ENCODE measurements at places on chromosomes 2 and 18. TPM values are rescaled to one million over a fixed set of nuclear protein-coding genes. Genes with fewer than 3 reads are reported as not detected.

ALK gene
- 2.1 TPM for total RNA-seq

PRKAG3 gene
- total RNA-seq: not detected

RND3 gene
- 49.7 TPM for total RNA-seq

ROCK1 gene
- 36.4 TPM for total RNA-seq

YWHAQ gene
- total RNA-seq: 503 TPM

C2orf42 gene
- total RNA-seq: 19.5 TPM

PDCL3 gene
- 35.4 TPM for total RNA-seq

AFF3 gene
- 20.9 TPM for total RNA-seq

LHCGR gene
- 0.12 TPM for total RNA-seq

SNORC gene
- 3.0 TPM for total RNA-seq

MYO5B gene
- total RNA-seq: 0.25 TPM

SULT1C2 gene
- total RNA-seq: 0.19 TPM

DSG4 gene
- not detected for total RNA-seq

ZSWIM2 gene
- total RNA-seq: not detected

DNA sequence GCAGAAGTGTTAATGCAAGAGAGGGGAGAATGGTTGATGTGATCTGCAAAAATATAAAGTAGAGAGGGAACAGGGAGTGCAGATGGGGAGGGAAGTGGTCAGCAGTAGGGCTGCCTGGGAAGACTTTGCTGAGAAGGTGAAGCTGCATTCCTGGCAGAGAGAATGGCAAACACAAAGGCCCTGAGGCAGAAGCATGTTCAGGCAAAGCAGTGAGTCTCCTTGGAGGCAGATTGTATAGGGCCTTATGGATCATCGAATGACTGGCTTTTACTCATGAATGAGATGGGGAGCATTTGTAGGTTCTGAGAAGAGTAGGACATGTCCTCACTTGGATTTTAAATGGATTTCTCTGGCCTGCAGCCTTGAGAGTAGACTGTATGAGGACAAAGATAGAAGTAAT, 9.5 kb downstream of the ITGA6 start:
- no peak for DNase-seq

GRCh38 chr2:161358838-161359237, 50.6 kb downstream of the PSMD14 start:
- DNase-seq: no peak

DNA sequence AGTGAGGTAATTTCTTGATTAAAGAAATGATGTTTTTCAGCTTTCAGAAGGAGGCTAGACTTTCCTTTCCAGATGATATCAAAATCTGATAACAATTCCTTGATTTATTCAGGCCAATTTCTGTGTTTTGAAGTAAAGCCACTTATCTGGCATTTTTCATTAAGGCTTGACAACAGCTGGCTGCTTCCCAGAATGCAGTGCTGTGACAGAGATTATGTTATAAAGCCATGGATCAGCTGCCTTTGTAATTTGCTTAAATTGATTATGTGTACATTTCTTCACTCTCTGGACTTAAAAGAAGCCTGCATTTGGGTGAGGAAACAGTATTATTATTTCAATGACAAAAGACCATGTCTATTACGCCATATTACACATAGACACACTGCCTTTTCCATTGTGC, 136.0 kb downstream of the PLCL1 start:
- no peak for DNase-seq

DNA sequence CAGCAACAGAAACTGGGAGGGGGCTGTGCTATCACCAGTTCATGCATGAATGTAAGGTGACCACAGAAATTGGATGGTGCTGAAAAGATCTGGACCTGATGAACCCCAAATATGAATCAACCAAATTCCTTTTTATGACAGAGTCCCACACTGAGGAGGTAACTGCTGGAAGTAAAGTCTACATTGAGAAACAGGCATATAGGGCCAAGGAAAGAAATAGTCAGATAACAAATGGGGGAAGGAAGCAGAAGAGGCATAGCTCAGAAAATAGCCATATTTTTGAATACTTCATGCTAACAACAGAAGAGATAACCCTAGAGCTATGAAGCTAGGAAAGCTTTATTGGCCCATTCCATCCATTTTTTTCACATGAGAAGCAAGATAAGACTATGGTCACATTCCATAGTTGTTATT, 25.8 kb downstream of the ZC3H6 start:
- no peak for DNase-seq

DNA sequence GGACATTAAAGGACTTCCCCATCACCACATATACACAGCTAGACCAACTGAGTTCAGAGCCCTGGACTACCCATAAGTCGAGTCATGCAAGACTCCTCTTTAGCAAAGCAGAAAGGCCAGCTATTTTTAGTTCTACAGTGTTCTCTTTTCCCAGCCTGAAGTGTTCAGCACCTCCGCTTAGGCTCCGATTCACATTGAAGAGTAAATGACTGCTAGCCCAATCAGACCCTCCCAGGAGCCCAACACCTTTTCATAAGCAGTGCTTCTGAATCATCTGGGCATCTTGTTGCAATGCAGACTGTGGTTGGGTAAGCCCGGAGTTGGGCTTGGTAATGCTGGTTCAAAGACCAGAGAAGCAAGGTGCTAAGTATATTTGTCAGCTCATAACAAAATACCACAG, 138.6 kb upstream of the MSH6 start:
- no peak for DNase-seq

DNA sequence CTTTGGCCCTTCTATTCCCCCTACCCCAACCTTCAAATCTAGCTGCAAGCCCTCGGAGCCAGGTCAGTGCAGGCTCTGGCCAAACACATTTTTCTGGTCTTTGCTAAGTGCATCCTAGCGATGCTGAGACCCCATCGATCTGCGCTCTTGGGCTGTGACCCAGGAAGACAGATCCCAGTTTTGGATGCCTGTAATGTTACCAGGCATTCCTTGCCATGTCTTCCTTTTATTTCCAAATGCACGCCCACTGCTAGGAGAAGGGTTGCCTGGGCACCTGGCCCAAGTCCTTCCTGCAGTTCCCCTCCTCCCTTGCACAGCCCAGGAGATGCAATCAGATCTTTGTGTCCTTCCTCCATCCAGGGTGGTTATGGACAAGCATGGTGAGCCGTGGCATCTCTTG, 124.6 kb downstream of the TPGS2 start:
- DNase-seq: no peak

DNA sequence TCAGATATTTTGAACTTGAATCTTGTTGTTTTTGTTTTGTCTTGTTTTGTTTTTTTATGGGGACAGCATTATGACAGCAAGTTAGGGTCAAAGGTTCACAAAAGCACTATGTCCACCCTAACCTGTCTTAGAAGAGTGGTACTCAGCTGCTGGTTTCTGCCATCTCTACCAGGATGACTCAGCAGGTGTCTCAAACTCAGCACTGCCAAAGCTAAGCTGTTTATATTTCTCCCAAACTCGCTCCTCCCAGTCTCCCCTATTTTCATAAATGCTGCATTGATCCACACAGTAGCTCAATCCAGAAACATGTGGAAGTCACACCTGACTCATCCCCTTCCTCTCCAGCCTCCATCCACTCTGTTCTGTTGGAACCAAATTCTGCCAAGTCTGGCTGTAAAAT, 134.9 kb downstream of the ZBTB7C start:
- DNase-seq: no peak

DNA sequence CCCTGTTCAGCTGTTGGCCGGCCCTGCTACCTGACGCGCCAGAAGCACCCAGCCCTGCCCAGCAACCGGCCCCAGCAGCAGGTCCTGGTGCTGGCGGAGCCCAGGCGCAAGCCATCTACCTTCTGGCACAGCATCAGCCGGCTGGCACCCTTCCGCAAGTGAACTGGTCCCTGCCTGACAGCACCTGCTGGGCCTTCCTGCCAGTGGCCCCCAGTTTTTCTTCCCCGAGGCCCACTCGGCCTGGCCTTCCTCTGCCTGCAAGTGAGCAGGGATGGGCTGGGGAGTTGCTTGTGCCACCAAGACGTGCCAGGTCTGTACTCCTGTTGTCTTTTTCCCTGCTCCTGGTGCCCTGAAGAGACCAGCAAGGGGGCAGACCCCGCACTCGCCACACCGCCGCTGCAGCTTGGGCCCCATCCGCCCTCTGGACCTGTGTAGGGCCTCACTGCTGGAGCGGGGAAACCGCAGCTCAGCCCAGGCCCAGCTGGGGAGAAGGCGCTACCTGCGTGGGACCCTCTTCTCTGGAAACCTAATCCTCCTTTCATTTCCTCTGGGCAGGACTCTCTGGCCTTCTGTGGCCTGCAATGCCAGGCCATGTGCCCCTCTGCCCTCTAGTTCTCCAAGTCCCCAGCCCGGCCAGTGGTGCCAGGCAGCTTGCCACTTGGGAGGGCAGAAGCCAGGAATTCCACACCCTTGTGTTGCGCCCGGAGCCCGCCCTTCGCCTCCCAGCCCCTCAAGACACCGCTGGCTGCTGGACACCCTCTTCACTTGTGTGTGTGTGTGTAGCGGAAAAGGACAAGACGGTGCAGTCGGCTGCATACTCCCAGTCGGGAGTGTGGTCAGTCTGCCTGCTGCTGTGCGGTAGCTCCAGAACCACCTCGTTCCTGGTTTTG, 47.0 kb downstream of the FAM168B start:
- no peak for DNase-seq

- no peak for DNase-seq
Measured at GRCh38 chr18:79498662-79499061, 102.9 kb downstream of the NFATC1 start.

DNA sequence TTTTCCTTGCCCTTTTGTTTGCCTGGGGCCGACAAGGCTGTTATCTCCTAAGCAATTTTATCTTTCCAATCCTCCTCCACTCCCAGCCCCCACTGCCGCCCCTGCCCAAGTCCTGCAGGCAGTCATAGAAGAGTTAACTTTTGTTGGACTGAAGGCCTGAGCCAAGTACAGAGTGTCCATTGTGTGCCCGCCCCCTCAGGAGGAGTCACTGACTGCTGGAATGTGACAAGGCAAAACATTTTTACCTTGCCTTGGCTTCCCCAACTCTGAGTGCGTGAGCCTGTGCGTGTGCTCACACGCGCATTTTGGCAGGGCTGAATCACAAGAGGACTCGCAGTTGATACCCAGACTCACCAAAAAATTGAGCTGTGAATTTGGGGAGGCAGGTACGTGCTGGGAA, 16.2 kb downstream of the SETBP1 start:
- no peak for DNase-seq

GRCh38 chr2:9703701-9704221, 73.0 kb upstream of the YWHAQ start:
- DNase-seq: no peak

DNA sequence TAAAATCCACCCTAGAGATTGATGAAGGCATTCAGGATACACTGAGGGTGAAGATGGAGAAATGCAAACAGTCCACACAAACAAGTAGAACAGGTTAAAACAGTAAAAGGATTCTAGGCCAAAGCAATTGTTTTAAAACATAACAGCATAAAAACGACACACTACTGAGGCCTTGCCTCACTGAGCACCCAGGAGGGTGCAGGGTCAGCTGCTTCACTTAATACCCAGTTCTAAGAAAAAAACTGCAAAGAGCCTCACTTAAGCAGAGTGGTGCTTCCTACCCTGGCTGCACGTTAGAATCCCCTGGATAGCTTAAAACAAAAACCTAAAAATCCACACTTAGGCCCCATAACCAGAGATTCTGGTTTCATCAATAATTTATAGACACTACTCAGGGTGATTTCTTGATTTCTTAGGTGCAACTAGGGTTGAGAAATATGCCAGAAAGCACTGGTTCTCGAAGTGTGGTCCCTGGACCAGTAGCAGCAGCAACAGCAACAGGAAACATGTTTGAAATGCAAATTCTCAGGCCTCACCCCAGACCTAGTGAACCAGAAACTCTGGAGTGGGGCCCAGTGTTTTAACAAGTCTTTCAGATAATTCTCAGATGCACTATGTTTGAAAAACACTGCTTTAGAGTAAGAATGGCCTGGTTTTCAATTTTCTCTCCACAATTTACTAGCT, 279.1 kb downstream of the ZEB2 start:
- no peak for DNase-seq

DNA sequence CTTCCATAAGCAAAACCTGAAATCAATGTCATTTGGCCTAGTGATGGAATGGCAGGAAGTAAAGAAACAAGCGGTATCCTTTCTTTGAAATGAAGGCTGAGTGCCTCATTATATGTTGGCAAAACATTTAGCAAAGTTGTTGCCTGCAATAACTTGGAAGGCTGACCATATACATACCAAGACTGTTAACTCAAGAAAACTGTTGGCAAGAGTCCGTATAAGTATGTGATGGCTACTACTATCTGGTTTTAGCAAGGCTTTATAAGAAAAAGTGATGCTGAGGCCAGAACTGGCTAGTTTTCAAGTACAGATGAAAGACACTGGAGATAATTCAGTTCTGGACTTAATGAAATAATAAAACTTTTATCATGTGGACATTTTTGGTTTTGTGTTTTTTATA, 356.2 kb downstream of the ZNF521 start:
- no peak for DNase-seq

DNA sequence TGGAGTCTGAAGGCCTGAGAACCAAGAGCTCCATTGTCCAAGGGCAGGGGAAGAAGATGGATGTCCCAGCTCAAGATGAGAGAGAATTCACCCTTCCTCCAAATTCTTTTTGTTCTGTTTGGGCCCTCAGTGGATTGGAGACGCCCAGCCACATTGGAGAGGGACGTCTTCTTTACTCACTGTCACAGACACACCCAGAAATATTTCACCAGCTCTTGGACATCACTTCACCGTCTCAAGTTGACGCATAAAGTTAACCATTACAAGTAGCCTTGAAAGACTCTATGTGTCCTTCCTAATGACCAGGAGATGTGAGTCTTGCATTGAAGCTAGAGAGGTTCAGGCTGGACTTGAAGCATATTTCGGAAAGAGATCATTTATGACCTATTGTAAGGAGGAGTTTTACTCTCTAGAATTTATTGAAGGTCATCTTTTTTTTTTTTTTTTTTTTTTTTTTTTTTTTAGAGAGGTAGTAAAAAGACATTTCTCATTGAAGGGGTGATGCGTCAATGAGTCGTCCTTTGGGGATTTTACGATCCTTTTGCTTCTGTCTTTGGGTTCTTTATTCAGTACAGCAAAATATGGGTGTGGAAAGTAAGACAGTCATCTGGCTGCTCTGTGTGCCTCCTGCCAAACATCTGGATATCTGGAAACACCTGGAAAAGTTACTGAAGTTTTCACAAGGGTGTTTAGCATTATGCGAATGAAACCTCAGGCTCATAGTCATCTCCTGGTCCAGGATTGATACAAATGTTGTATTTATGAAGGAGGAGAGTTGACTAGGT, 118.1 kb downstream of the PRPF40A start:
- DNase-seq: no peak

- DNase-seq: no peak
Measured at GRCh38 chr2:64975232-64975821, 13.9 kb upstream of the SLC1A4 start.

DNA sequence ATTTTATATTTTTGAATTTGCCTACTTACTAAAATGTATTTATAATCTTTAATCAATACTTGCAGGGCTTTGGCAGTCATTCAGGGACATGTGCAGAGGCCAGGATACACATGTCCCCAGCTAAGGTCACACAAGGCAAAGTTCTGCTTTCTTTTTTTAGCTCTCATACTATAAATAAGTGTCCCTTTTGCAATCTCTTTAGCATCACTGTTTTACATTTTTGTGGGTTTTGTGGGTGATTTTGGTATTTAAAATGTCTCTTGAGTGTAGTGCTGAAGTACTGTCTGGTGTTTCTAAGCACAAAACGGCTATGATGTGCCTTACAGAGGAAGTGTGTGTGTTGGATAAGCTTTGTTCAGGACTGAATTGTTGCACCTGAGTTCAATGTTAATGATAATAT, 309.0 kb upstream of the GULP1 start:
- no peak for DNase-seq

Measured in neural crest cell (in vitro differentiated cells).